ENCODE measurements at places on chromosomes 11 and 22.

DNA sequence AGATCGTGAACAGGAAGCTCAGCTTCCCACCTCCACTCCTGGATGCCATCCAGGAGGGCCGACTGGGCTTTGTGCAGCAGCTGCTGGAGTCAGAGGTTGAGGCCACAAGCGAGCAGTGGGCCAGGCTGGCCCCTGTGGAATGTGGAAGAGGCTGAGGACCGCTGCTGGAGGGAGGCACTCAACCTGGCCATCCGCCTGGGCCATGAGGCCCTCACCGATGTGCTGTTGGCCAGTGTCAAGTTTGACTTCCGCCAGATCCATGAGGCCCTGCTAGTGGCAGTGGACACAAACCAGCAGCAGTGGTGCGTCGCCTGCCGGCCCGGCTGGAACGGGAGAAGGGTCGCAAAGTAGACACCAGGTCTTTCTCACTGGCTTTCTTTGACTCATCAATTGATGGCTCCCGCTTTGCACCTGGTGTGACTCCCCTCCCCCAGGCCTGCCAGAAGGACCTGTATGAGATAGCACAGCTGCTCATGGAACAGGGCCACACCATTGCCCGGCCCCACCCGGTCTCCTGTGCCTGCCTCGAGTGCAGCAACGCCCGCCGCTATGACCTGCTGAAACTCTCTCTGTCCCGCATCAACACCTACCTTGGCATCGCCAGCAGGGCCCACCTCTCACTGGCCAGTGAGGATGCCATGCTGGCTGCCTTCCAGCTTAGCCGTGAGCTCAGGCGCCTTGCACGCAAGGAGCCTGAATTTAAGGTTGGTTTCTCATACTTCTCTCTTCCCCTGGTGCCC, 24.9 kb downstream of the ART5 start:
- no peak for DNase-seq

DNA sequence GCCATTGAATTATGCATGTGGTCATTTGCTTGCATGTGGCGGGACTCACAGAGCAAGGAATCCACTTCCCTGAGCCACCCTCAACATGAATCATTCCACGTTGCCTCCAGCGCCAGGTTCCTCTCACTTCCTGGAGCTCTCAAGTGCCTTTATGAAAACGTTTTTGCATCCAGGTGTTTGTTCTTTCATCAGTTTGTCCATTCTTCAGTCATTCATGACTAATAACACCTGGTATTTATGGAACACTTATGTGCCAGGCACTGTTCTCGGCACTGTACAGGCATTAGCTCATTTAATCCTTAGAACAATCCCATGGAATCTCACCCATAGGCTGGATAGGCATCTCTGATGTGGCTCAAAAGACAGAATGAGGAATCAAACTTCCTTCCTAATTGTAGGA, 256.1 kb upstream of the SYN3 start:
- DNase-seq: no peak

GRCh38 chr11:132632641-132633124, 899.6 kb downstream of the OPCML start:
- no peak for DNase-seq

DNA sequence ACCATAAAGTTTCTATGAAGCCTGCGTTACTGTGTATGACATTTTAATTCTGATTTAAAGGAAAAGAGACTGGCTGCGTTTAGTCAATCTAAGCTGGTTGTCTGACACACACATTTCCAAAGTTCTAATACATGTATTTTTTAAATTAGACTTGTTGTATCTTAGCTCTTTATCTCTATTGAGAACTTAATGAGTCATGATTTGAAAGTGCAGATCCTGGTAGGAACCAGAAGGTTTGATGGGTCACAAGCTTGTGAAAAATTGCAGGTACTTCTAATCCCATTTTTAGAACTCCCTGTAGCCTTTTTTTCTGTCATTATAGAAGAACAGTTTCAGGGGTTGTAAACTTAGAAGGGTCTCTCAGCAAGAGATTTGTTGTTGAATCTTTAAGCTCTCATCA, 210.3 kb downstream of the DDX10 start:
- DNase-seq: no peak

DNA sequence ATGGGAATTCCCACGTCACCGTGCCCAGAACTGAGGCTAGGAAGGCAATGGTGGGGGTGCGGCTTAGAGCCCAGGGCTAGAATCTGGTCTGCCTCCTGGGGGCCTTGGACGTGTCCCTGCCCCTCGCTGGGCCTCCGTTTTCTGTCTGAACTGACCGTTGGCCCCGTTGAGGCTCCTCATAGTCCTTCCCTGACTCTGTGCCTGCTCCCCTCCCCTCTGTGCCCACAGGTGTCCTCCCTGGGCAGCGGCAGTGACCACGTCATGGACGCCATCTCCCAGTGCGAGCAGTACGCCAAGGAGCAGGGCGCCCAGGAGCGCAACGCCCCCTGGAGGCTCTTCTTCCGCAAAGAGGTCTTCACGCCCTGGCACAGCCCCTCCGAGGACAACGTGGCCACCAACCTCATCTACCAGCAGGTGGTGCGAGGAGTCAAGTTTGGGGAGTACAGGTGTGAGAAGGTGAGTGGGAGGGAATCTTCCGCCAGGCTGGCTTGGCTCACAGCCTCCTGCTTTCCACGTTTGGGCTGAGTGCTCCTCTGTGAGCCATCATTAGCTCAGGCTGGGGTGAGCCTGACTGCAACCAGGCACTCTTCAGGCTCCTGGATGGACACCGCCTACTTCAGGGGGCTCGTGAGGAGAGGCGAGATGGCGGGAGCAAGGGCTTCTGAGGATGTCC, 63.9 kb downstream of the MYO7A start:
- DNase-seq: peak; percentile 19

DNA sequence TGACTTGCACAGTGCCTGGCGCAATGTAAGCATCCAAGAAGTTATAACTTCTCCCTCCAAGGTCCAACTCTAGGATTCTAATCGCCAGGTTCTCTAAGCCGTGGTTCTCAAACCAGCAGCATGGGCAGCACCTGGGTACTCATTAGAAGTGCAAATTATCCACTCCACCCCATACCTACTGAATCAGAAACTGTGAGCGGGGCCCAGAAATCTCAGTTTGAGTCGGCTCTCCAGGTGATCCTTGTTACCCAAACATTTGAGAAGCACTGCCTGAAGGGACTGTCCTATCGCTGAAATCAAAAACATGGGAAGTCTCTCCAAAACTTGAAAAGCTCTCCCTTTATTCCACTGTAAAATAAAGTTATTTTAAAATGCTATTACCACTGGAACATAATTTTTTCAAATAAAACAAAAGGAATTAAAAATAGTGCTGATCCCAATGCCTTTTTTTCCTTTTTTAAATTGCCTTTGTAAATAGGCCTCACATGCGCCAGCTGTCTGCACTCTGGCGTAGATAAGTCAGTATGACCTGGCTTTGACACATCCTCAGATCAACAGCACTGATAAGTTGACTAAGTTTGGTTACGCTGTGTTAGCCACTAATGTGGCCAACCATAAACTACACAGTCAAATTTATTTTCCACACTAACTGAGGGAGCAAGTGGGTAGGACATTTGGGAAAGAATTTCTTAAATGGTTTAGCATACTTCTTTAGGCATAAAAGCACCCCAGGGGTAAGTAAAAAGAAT, 8.4 kb upstream of the CTR9 start:
- DNase-seq: peak; percentile 57

DNA sequence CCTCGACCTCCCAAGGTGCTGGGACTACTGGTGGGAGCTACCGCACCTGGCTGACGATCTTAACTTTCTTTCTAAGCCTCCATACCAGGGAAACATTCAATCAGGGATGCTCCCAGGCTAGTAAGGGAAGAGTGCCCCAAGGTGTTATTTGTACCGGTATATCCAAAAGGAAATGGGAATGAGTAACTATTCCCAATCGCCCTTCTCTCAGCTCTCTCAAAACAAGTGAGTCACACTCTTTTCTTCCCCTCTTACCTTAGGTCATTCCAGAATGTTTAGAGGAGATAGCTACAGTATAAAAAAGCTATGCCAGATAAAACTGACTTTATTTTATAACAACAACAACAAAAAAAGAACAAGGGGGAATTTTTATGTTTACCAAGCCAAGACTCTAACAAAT, 13.7 kb downstream of the DCDC1 start:
- no peak for DNase-seq

DNA sequence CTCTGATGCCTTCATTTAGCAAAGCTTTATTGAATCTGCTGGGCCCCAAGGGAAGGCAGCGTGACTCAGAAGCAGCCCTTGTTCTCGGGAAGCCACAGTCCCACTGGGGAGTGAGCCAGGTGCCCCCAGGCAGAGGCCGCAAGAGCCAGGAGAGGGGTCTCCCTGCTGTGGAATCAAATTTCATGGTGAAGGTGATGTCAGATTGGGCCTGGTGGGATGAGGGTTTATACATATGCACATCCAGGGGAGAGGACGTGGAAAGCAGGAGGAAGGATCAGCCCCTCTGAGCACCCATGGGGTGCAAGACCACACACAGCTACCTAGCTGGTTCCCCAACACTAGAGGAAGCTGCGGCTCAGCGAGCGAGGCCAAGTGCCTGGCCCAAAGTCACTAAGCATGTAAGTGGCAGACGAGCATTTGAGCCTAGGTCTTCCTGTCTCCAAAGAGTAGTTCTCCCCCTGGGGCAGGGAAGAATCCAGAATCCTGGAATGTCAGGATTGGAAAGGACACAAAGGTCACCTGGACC, 2.0 kb downstream of the SYNGR1 start:
- DNase-seq: no peak

GRCh38 chr22:49574881-49575702, 252.6 kb downstream of the BRD1 start:
- DNase-seq: no peak

DNA sequence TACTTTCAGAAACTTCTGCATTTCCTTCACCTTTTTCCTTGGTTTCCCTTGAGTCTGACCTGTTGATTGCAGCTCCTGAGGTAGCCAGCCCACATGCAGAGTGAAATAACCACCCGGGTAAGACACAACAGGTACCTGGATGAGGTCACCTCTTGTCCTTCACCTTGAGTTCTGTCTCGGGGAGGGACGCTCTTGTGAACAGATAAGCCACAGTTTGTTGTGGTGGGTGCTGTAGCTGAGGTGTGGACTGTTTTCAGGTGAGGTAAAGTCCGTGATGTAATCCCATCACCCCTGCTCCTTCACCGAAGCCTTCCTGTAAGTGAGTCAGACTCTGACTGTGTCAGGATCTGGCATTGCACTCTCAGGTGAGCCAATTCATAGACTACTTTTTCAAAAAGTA, 183.1 kb downstream of the NAV2 start:
- no peak for DNase-seq

- DNase-seq: no peak
Observed at GRCh38 chr11:61162092-61162941, 1.1 kb upstream of the VPS37C start.

DNA sequence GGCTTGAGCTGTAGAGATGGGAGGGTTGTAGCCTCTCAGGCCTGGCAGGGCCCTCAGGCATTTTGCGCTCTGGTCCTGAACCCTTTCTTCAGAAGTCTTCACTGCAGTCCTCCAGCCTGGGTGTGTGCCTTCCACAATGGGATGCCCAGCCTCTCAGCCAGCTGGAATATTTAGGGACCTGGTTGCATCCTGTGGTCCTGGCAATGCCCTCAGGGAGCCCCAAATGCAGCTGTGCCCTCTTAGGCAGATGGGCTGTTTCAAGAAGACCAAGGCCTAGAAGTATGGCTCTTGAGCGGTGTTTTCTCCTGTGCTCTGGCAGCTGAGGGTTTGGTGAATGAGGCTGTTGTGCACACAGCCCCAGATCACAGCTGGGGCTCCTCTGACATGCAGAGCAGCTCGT, 6.7 kb downstream of the TUB start:
- no peak for DNase-seq

GRCh38 chr11:115144914-115145313, 359.3 kb downstream of the CADM1 start:
- no peak for DNase-seq

GRCh38 chr11:115745066-115745465, 240.9 kb upstream of the CADM1 start:
- no peak for DNase-seq

DNA sequence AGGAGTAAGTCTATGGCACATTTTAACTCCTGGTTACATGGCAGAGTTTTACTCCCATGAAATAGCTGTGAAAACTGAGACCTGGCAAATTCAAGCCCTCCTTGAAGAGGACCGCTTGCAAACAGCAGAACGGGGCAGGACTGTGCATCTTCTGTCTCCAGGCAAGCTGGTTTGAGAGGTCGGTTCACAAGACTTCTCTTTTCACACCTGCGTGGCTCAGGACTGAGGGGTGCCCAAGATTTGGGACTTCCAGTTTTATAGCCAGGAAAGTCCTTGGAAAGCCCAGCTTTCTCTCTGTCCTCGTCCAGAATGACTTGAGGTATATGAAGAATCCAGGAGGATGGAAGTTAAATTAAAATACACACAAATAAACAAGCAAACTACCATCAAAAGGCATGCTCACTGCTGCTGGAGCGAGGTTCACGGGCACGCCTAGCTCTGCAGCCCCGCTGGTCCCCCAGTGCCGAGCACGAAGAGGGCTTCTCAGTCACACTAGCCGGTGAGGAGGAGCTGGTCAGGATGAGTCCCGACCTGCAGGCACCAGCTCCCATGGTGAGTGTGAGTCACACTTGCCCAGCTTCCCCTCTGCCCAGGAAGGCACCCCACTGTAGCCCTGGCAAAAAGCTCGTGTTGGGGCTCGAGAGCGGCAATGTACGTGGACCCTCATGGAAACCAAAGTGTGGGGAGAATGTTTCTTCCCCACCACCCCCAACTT, 1382.4 kb downstream of the BRD1 start:
- DNase-seq: no peak

DNA sequence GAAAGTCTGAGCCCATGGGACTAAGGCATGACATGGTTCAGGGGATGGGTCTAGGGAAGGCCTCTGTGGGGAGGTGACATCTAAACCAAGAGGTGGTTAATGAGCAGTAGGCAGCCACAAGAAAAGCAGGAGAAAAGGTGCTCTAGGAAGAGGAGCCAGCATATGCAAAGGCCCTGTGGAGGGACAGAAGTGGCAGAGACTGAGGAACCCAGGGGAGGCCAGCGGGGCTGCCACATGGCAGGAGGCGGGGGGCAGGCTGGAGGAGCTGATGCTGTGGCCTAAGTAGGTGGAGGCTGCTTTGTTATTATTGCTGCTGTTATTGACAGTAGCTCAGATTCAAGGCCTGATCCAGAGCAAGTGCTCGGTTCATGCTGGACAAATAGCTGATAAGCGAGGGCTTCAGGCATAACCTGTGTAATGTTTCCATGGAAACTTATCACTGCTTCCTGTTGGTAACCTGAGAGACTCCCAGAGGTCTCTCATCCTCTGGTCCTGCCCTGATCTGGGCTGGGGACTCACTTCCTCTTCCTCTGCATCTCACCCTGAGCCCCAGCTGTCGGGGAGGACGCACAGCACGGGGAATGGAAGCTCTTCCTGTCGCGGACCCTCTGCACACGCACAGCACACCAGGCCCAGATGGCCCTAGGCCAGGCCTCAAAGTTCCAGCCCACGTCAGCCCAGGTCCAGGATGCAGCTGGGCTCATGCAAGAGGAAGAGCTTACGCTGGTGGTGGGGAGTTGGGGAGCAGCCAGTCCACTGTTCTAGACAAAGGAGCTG, 75.2 kb upstream of the TP53I11 start:
- DNase-seq: no peak

DNA sequence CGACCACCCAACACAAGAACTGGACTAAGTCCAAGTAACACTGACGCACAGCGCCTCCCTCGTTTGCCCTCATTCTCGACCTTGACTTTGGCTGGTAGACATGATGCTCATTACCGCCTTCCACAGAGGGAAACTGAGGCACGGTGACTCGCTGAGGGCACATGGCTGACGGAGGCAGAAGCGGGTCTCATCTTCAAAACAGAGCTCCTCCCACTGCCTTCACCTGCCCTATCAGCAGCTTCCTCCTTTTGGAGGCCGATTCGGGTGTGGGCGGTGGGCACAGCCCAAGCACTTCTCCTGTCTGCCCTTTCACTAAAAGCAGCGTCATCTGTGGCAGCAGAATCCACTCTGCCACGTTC, 2.0 kb upstream of the KMT5B start:
- no peak for DNase-seq

Measured in CD4-positive, alpha-beta T cell treated with Interleukin-2 at 100 ng/mL for 4 hours (primary cell).